ENCODE measurements at places on chromosomes 3 and 15.
A peak's percentile ranks its signal among the peaks of the same experiment; 100 is the strongest.

- no peak for DNase-seq
These were observed 5.6 kb downstream of the GSK3B start for GRCh38 chr3:120088622-120089021.

- peak; percentile 87 for DNase-seq
These were observed 17.9 kb downstream of the SERP1 start for GRCh38 chr3:150528354-150528797.

DNA sequence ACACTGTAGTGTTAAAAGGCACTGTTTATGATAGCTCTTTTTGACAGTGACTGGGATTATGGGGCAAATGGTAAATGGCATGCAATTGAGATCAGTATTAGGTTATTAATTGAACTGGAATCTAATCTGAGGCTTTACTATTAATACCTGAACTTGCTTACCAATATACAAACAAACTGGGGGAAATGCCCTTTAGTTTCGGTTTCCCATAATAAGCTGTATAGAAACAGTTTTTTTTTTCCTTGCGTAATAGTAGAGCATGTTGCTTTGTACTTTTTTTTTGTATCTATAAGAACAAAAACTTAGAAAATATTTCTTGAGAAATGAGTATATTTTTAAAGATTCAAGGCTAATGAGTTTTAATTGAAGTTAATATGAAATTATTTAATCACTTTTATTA is 95.0 kb downstream of the FNDC3B start:
- no peak for DNase-seq

DNA sequence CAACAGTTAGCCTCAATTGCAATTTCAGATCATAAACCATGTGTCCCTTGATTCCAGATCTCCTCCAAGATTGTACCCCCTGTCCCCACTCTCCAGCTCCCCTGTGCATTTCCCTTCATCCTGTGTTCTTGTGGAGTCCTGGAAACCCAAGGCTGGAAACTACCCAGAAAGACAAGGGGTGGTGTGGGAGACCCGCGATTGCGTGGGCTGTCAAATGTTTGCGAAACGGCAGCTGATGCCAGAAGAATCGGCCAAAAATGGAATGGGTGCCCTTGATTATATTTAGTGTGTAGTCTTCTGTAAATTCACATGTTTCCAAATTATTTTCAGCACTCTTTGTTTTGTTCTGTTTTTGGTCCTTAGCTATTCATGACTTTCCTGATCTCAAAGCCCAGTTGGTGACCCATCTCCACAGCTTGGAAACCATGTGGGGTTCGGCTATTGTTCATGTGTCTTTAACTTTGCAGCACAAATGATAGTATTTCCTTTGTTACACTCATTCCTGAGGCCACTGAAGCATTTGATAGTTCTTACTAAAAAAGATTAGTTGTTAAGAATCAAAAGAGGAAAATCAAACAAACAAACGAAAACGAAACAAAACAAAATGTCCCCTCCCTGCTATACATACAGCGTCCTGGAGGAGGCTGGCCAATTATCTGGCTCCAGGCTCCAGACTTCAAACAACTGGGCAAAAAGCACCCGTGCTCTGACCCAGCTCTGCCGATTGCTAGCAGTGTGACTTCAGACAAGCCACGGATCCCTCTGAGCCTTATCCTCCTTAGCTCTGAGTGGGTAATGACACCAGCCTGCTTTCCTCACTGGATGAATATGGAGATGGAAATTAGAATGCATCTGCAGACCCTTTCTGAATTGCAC is 120.9 kb downstream of the CACNA2D3 start:
- DNase-seq = peak; percentile 60

DNA sequence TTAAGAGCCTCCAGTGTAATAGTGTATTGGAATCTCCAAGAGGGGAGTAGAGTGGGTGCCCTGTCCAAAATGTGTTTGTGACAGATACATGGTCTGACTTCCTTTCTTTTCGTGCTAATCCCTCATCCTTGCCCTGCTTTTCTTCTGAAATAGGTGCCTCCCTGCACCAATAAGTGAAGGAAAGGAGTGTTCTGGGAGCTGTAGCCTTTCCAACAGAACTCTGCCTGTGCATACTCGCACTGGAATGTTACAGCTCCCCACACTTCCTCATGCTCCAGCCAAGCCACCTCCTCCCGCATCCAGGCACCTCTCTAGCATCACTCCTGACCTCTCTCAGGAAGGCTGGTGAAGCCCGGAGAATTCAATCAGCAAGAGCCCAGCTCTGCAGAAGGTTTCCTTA is 478.0 kb downstream of the GABRG3 start:
- DNase-seq = no peak

- DNase-seq = no peak
These were observed 18.6 kb downstream of the SPCS1 start for GRCh38 chr3:52724511-52724910.

DNA sequence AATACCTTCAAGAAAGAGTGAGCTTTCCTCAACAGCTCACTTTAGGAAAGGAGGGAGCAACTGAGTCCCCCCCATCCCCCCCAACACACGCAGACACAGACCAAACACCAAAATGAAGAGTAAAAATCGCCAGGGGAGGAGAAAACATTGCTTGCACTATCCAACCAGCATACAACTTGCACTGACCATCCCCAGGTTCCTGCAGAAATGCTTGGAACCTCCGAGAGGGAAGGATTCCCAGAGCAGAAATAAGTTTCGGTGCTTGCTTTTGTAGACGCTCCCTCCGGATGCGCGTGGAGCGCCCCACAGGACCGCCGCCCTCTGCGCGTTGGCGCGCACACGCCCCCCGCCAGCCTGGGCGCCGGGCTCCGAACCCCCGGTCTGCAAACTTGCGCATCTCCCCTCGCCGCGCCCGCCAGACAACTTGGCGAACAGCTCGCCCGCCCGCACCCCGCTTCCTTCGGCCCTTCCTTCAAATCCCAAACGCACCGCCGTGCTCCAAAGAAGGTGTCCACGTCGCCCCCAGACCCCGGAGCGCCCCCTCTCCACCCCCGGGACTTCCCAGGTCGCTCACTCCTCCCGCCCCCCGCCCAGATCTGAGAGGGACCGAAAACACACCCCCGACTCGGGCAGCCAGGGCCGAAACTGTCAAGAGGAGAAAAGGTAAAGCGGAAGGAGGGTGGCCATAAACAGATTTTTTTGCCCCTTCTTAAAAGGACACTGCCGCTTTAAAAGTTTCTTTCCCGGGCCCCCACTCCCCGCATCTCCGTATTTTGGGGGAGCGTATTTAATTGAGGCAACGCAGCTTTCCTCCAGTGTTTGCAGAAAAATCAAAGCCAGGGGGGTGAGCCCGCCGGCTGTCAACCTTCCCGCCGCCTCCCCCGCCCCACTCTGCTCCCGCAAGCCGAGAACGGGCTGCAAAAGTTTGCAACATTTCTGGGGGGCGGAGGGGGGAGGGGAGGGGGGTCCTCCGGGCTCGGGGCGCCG is 859 bp downstream of the RORA start:
- peak; percentile 12 for DNase-seq

DNA sequence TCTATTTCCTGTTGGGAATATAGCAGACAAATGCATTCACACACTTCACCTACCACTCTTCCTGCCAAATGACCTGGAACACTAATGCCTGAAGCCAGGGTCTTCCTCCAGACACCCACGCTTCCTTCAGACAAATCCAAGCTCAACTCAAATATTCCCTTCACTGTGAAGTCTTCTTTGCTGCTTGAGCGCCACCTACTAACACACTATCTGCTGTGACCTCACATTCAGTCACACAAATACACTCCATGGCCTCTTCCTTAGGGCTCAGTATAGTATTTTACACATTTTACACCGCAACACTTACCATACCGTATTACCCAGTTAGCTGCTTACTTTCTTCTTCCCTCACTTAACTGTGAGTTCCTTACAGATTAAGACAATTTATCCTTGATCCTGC is 149.4 kb downstream of the SHOX2 start:
- DNase-seq = no peak

- DNase-seq = no peak
These were observed 85.8 kb upstream of the ARHGEF3 start for GRCh38 chr3:56887402-56888025.

GRCh38 chr3:18111796-18112232 is 313.3 kb downstream of the SATB1 start:
- DNase-seq = peak; percentile 38

DNA sequence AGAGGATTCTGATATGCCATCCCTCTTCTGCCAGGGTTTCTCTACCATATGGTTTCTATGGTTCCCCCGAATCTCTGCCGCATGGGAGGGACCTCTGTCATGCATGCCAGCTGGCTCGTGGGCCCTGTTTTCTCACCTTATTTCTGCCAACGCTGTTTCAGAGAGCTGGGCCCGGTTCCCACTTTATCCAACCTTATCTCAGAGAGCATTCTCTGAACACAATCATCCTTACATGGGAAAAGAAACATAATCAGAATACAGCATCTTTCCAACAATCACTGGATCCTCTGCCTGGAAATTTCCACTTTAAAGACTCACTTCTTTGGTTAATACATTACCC is 234.5 kb upstream of the ZBTB20 start:
- no peak for DNase-seq

GRCh38 chr3:126380011-126380768 is 14.5 kb upstream of the CFAP100 start:
- no peak for DNase-seq

- DNase-seq = no peak
These were observed 210.5 kb upstream of the TLE3 start for GRCh38 chr15:70308011-70308734.

DNA sequence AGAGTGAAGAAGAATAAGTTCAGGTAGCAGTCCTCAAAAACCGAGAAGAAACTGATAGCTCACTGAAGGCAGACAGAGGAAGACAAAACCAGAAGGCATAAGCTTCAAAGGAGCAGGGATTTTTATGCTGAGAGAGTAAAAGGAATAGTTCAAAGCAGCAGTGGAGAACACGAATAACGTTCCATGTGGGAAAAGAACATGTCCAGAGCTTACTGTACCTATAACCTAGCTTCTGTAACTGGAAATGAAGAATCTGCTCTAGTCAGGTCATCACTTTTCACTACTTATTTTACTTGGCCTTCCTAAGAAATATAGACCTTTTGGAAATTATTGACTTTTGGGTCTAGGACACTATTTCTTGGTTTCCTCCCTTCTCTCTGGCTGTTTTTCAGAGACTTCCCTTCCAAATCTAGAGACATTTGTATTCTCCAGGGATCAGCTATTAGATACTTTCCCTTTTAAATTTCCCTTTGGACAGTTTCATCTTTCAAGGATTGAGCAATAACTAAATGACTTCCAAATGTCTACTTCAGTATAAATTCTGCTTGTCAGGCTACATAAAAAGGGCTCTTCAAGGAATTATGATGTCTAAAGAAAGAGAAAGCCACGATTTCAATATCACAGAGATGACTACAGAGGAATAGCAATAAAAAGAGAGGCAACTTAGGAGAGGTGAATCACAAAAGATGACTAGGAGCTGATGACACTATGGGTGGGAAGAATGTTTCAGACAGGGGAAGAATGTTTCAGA is 46.7 kb downstream of the UBE3A start:
- DNase-seq = peak; percentile 87

DNA sequence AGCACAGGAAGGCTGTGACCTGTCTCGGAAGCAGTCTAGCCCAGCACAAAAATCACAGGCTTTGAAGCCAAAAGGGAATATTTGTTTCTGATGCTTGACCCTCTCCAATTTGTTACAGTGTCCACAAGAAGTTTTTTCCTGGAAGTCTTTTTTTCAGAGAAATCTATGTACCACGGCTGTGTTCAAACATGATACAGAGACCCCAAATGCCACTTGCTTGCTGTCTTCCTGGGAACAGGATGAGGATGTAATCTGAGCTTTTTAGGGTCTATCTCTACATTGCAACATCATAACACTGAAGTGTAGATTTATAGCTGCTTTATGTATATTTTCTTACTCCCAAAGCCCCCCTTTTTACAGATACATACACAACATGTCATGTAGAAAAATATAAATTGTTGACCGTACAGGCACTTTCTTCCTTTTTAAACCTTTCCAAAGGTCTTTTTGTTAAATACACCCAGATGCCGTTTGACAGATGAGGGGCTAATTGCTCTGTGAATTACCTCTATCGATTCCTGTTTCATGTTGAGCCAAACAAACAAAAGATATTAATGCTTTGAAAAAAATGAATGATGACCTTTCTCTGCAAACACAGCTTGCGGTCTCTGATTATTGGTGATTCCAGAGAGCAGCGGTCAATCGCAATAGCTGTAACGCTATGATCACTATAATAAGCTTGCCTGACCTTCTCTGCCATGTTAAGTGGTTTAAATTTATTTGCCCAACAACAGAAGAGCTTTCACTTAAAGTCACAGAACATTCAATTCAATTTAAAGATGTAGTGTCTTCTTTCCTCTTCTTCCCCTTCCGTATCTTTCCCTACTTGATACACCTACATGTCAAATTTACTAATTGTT is 875.9 kb upstream of the NR2F2 start:
- DNase-seq = no peak

DNA sequence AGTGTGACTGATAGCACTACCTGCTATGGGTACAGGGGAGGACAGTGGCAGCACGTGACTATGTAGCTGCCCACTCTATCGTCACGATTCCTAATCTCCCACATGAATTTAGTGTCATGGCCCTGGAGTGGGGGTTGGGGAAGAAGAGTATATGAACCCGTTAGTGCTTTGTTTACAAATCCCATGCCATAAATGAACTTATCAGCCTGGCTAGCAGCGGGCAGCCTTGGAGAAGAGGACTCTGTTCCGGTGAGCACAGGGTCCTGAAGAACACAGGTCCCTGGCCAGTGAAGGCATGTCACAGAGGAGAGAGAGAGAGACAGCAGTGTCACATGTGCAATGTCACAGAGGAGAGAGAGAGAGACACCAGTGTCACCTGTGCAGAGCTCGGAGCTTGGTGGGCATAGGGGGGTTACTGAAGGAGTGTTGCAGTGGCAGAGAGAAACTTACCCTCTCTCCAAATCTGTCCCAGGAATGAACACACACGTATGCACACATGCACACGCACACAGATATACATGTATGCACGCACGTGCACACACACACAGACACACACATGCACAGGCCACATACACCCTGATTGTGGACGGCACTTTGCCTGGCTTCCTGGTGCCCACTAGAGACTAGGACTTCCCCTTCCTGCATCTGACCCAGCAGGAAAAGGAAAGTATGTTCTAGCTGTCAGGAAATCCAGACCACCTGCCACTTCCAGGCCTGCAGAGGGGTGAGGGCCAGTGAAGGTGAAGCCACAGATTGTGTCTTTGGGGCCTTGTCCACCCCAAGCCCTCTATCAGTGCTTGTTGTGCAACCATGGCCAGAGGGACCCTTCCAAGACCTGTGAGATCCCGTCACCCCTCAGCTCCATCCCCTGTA is 26.3 kb downstream of the ITGA11 start:
- DNase-seq = no peak

GRCh38 chr15:40806672-40807027 is 239 bp upstream of the ZFYVE19 start:
- DNase-seq = no peak

DNA sequence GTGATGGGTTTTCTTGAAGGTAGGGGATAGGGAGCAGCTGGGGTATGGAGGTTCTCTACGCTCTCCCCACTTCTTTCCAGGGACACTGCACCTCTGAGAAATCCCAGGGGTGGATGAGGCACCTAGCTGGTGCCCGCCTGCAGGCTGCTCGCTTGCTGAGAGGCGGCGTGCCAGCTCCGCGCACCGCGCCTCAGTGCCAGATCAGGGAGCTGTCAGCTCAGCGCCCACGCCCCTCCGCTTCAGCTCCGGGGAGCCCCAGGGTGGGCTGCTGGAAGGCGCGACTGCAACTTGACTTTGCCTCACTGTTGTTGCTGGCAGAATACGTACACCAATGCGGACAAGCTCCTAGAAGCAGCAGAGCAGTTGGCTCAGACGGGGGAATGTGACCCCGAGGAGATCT is 345.7 kb upstream of the UMPS start:
- no peak for DNase-seq
